Transverse colon (tissue), 4 donors: ENCODE measurements at places on chromosomes 4 and X. TPM values are rescaled to one million over a fixed set of nuclear protein-coding genes. Genes with fewer than 3 reads are reported as not detected.

- no peak for DNase-seq
These were observed 21.8 kb downstream of the RPS6KA3 start for GRCh38 chrX:20244931-20245330.

DNA sequence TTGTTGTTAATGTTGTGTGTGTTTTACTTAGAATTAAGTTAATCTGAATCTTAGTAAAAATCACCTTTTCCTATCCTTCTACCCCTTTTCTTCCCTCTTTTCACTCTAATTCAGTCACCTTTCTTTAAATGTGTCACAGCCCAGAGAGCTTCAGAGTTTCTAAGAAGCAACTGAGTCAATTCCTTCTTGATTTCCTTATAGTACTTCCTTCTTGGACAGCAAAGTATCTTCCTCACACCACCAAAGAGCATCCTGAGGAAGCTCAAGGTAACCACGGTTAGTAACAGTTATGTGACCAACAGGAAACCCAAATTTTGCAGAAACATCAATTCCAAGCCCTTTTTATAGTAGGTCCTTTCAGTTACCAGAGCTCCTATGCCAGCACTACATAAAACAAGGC is 243.2 kb upstream of the BMP3 start:
- DNase-seq = no peak

- no peak for DNase-seq
These were observed 247.3 kb downstream of the SPOCK3 start for GRCh38 chr4:166987026-166987425.

- peak; percentile 74 for DNase-seq
These were observed 12.6 kb downstream of the ELF4 start for GRCh38 chrX:130097507-130098209.

GRCh38 chr4:173990126-173990868 is 293.2 kb downstream of the FBXO8 start:
- no peak for DNase-seq

GRCh38 chrX:30593440-30594200 is 16.1 kb upstream of the TASL start:
- peak; percentile 29 for DNase-seq

DNA sequence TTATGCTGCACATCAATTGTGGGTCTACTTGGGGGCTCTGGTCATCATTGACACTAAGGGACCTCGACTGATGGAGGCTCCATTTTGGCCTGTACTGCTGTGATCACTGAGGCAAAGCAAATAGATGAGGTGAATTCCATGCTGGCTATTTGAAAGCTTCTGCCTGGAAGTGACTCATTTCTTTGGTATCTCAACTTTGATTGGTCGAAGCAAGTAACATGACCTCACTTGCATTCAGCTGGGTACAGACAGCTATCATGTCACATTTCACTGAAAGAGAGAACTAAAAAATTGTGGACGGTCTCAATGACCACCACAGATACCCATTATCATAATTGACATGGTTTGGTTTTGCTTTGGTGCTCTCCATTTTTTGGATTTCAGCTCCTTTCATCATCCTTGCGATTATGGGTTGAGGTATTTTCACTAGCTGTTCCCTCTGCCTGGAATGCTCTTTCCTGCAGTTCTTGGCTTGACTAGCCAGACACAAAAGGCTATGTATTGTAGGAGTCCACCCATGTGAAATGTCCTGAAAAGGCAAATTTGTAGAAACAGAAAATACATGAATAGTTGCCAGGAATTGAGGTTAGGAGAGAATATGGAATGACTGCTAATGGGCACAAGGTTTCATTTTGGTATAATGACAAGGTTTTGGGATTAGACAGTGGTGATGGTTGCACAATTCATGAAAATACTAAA is 369.2 kb upstream of the LCORL start:
- DNase-seq = no peak

GRCh38 chr4:131595140-131595539 is 1554.0 kb upstream of the PCDH10 start:
- DNase-seq = no peak

ZFP92 gene
- total RNA-seq = 1.9 TPM

ARHGAP4 gene
- 49.6 TPM for total RNA-seq

BRS3 gene
- not detected for total RNA-seq
